ENCODE measurements at places on chromosomes 4 and X. TPM values are rescaled to one million over a fixed set of nuclear protein-coding genes. Genes with fewer than 3 reads are reported as not detected.

The L1CAM gene
- 1.5 TPM for total RNA-seq

The NHS gene
- 2.6 TPM for total RNA-seq

The CPXCR1 gene
- total RNA-seq = not detected

The RNF128 gene
- 0.32 TPM for total RNA-seq

The PGM2 gene
- total RNA-seq = 9.5 TPM

The CLIC2 gene
- 13.4 TPM for total RNA-seq

The MAOB gene
- 111 TPM for total RNA-seq

The GLRB gene
- 23.1 TPM for total RNA-seq

The TBC1D25 gene
- total RNA-seq = 16.5 TPM

The SLC49A3 gene
- 12.1 TPM for total RNA-seq

The FAT4 gene
- 18.6 TPM for total RNA-seq

The DDIT4L gene
- 1.4 TPM for total RNA-seq

The MAGEB6 gene
- not detected for total RNA-seq

The MND1 gene
- total RNA-seq = not detected

The XKRX gene
- 0.11 TPM for total RNA-seq

The CFAP299 gene
- total RNA-seq = not detected

The UCP1 gene
- total RNA-seq = not detected

The EPHA5 gene
- 0.22 TPM for total RNA-seq
